ENCODE measurements at places on chromosomes 7 and 10. TPM values are rescaled to one million over a fixed set of nuclear protein-coding genes. Genes with fewer than 3 reads are reported as not detected.

DNA sequence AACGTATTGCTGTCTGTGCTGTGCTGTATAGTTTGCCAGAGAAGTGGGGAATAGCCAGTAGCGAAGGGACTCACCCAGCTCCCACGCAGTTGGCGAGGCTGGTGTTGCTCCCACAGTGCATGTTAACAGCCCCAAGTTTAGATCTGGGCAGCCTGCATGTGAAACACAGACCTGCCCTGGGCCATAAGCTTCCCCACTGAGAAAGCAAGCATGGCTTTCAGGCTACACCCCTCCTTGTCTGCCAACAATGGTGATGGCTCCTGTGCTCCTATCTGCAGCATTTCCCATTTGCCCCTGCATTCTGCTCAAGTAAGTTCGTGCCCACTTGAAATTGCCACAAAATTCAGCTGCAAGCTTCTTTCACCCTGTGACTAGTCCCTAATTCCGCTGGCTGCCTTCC, 57.5 kb downstream of the IPMK start:
- no peak for DNase-seq

DNA sequence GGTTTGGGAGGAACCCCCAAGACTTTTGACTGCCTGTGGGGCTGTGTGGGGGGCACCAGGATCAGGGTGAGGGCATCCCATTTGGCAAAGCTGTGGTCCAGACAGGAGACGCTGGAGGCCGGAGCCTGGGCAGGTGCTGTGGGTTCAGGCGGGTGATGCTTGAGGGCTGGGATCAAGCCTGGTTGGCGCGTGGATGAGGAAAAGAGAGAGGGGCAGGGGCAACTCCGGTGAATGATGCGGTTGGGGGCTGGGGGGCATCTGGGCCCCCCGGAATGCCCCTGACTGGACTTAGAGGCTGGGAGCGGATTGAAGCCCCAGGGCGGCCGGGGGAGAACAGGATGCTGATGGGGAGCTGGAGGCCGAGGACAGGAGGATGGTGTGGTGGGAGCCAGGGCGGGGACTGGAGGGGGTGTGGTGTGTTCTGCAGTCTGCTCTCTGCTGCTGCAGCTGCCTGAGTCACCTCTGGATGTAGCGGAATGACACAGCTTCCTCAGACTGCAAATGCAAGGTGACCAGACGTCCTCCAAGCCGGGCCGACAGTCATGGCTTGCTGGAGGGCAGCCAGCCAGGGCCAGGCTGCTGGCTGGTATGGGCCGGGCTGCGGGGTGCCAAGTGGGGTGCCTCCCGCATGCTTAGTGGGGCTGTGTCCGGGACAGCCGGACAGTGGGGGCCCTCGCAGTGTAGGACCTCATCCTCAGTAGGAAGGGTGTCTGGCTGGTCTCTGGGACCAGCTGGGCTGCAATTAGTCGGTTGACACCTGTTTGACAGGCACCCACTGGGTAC, 3.2 kb downstream of the MAFK start:
- DNase-seq = no peak

- peak; percentile 50 for DNase-seq
Observed at GRCh38 chr7:115474137-115474536, 552.2 kb downstream of the MDFIC start.

DNA sequence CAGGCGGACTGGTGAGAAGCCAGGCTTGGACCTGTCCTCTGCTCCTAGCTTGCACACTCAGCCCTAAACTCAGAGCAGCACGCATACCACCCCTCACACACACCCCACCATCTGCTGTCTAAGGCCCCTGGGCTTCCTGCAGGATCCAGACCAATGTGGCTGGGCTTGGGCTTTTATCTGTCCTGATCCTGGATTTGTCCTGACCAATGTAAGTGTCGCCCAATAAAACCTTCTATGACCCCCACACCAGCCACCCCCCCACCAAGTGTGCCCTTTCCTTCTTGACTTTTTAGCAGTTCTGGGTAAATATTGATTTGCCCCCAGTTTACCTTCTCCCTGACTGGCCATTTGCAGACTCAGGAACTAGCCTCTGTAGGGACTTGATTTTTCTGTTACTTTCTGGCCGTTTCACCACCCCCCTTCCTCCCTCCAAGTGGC, 1.7 kb upstream of the HOXA13 start:
- DNase-seq = no peak

DNA sequence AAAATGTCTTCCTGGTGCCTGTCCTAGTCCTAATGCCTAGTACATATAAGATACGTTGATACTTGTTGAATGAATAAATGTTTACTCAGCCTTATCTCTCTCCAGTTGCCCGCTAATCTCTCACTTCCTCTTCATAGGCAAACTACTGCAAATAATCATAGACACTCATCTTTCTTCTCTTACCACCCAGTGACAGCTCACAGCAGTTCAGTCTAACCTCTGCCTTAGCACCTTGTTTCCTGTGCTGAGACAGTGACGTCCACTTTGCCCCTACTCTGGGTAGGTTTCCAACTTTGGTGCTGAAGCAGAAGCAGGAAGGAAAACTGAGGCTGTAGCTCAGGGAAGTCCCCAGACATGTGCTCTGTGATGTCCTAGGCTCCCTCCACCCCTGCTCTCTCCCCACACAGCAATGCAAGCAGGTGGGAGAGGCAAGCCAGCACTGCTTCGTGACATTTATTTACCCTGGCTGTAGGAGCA, 45.5 kb upstream of the RHOBTB1 start:
- DNase-seq = no peak

- DNase-seq = no peak
Observed at GRCh38 chr7:116273918-116274301, 63.6 kb downstream of the TES start.

DNA sequence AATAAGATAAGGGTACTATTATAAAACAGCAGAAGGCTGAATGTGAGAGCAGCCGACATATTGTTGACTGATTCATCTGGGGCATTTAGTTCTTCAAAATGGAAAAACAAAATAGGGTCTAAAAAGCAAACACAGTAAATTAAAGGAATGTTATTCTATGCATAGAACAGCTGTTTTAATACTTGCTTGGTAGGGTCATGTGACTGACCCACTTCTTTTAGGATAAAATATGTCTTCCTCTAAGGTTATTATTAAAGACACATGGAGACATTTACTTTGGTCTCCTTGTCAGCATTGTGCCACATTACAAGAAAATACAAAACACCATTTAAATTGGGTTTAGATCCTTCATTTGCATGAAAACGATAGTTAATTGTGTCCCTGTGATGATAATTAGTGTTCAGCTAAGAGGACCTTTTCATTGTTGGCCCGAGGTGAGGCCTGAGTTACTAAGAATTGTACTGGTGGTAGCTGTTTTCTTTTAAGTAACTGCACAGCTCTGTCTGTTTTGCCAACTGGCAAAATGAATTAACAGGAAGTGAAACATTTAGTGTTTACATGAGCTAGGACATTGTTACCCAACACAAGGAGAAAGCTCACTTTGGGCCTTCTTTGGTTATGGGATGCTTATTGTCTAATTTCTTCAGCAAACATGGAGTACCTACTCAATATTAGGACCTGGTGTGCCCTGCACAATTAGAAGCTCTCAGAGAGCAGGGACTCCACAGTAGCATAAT, 764.4 kb downstream of the LRMDA start:
- no peak for DNase-seq

- DNase-seq = no peak
Observed at GRCh38 chr10:113431398-113432160, 121.3 kb upstream of the HABP2 start.

DNA sequence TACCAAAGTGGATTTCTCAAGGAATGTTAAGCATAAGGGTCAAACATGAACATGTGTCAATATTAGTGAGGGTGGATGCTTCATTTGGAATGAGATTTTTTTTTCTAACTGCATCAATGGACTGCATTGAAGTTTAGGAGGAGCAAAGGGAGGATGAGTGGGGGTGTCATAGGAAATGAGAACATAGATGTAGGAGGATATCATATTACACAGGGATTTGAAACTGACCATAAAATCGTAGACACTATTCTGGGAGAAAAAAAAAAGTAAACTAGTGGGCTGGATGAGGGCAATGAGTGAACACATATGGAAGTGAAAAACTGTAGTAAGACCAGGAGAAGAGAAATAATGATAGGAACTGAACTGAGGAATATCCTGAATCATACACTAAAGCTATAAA, 109.4 kb downstream of the SEMA3A start:
- DNase-seq = no peak

- no peak for DNase-seq
Observed at GRCh38 chr7:1495564-1496242, 8.5 kb downstream of the INTS1 start.

GRCh38 chr10:61835946-61836887, 65.3 kb upstream of the ARID5B start:
- DNase-seq = peak; percentile 86

DNA sequence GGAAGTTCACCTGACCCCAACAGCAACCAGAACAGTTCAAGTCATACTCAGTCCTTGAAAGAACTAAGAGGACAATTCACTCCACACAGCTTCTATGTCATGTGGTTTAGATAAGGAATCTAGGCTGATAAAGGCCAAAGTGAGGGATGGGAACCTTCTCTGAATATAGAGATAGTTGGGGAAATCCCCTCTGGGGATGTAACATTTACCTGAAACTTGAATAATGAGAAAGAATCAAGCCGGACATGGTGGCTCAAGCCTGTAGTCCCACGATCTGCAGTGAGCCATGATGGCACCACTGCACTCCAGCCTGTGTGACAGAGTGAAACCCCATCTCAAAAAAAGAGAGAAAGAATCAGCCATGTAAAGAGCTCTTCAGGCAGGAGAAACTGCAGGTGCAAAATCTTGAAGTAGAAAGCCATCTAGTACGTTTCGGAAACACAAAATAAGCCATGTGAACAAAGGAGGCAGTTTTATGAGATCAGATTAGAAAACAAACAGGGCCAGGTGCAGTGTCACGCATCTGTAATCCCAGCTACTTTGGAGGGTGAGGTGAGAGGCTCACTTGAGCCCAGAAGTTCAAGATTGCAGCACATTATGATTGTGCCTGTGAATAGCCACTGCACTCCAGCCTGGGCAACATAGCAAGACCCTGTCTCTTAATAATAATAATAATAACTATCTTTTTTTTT, 4.5 kb upstream of the DNMBP start:
- no peak for DNase-seq

DNA sequence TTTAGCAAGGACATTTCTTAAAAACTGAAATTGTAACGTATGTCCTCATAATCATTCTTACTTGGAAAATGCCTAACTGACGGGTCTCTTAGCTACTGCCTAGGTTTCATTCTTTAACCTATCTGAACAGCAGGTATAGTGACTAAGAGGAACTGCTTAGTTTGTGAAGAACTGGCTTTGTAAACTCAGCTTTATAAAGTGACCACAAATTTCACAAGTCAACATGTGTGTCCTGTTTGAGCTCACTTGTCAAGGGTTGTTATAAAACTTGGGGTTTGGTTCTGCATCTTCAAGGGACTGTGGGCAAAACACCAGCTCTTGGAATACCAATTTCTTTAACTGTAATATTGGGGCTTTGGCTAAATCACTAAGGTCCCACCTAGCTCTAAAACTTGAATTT, 32.2 kb downstream of the MRPS33 start:
- DNase-seq = no peak

DNA sequence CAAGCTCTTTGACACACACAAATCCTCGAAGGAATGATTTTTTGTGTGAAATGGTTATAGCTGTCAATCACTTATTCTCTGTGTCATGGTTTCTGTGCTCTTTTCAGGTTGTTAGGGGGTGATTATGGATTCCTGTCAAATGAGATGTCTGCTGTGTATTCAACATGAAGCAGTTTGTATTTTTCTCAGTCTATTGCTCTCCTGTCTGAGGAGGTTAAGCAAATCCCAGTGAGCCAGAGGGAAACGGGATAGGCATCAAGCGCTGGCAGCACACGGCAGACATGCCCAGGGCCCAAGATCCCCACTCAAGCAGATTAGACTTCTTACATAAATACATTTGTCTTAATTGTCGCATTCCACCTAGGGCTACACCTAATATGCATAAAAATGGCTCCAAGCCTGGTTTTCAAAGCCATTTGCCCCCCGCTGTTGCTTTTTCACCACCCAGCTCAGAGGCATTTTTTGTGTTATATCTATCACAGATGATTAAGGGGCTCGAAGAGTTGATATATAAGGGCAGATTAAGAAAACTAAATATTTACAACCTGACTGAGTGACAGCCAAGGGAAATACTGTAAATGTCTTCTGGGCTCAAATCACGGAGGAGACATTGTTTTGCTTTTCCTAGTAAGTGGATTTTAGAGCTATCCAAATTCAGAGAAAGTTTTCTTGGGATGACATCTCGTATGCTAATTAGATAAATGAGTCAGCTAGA, 192.7 kb upstream of the LRGUK start:
- DNase-seq = no peak

DNA sequence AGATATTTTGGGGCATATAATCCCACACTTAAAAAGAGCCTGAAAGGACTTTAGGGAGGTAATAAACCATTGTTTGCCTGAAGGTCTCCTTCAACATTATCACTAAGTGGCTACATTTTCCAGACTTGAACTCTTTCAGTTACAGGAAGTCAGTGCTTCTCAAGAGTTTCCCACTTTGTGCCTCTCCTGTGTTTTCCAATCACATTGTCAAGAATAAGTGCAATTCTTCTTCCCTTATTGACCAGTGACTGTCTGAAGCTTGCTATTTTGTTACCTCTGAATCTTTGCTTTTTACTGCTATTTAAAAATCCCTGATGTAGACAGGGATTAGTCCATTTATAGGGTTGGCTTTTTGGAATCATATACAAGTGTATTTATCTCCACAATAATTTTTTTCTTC, 346.7 kb upstream of the ANKRD30A start:
- no peak for DNase-seq

The ACTR3C gene
- 5.6 TPM for total RNA-seq

The CYP2C19 gene
- 0.22 TPM for total RNA-seq

The MALSU1 gene
- 43.3 TPM for total RNA-seq

The GPR85 gene
- total RNA-seq = 13.6 TPM

The OR2A12 gene
- total RNA-seq = not detected

The DDIT4 gene
- total RNA-seq = 177 TPM

The RADIL gene
- 7.5 TPM for total RNA-seq

The SYT15B gene
- 1.8 TPM for total RNA-seq

The CYP3A4 gene
- not detected for total RNA-seq

The KEL gene
- total RNA-seq = 0.99 TPM

The UNCX gene
- total RNA-seq = 0.69 TPM

The GLI3 gene
- total RNA-seq = 11.9 TPM
